Left ventricle myocardium superior (tissue), 1 donor: ENCODE measurements at places on chromosomes 7 and 10.

DNA sequence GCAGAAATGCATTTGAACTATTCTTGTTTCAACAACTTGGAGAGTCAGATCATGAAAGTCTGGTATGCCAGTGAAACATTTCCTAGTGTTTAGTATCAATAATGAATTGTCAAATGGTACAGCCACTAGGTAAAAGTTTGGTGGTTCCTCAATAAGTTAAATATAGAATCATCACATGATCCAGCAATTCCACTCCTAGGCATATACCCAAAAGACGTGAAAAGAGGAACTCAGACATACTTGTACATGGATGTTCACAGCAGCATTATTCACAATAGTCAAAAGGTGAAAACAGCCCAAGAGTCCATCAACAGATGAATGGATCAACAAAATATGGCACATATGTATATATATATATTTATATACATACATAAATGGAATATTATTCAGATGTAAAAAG lies 67.0 kb upstream of the HPS1 start:
- DNase-seq, result no peak

DNA sequence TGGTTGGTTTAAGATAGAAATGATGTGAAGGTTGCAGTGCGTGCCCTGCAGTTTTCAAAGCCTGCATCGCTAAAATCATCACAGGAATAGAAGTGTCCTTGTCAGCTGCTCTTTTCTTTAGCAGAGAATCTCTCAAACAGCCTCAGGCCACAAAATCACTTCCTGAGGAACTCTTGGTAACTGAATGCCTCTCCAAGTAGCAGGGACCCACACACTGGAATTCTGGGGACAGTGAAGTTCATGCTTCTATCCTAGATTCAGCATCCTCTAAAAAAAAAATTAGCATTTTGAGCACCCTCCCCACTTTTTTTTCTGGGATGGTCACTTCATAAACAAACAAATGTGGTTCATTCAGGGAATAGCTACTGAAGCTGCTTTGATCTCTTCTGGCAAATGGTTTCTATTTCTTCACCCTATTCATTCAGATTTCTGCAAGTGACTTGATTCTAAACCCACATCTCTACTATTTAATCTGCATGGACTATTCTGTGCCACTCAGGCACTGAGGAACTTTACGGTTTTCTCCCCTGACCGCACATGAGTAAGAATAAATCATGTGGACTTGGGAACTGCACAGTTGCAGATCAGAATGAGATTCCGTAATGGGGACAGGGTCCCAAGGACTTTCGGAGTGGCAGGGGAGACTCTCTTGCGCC lies 306.9 kb downstream of the FRMD4A start:
- no peak for DNase-seq

DNA sequence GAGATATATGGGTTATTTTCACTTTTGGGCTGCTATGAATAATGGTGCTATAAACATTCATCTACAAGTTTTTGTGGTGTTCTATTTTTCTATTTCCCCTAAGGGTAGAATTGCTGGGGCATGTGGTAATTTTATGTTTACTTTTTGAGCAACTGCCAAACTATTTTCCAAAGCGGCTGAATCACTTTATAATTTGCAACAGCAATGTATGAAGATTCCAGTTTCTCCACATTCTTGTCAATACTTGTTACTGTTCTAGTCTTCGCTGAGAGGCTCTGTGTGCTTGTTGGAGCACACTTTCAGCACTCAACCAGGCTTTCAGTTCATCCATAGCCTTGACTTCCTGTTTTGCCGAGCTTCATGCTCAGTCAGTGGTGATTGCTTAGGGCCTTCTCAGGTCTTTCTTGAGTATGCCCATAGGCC lies 39.0 kb downstream of the ADK start:
- DNase-seq, result no peak

DNA sequence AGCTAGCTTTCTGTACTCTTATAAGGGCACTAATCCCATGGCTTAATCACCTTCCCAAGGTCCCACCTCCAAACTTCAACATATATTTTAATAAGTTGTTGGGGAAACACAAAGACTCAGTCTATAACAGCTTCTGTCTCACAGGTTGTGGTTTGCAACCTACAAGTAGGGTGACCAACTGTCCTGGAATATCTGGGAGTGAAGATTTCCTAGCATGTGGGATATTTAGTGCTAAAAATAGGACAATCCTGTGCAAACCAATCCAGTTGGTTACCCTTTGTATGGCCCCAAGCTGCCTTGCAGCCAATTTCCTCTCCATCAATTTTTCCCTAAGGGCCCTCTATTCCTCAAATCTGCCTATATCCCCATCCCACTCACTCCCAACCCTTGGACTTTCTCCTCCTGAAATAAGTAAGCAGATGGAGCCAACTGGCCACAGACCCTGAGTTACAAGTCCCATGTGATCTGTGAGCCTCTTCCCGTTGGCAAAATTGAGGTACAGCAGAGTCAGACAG lies 82.3 kb downstream of the FAM13C start:
- no peak for DNase-seq

DNA sequence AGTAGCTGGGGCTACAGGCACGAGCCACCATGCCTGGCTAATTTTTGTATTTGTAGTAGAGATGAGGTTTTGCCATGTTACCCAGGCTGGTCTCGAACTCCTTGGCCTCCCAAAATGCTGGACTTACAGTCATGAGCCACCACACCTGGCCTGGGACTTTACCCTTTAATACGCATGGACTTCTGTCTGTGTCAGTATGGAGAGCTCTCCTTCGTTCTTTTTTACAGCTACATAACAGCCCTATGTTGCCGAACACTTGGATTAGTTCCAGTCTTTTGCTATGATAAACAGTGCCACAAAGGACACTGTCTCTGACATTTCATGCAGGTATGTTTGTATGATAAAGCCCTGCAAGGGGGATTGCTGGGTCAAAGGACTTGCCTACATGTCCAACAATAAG lies 10.9 kb upstream of the OAT start:
- DNase-seq, result no peak

DNA sequence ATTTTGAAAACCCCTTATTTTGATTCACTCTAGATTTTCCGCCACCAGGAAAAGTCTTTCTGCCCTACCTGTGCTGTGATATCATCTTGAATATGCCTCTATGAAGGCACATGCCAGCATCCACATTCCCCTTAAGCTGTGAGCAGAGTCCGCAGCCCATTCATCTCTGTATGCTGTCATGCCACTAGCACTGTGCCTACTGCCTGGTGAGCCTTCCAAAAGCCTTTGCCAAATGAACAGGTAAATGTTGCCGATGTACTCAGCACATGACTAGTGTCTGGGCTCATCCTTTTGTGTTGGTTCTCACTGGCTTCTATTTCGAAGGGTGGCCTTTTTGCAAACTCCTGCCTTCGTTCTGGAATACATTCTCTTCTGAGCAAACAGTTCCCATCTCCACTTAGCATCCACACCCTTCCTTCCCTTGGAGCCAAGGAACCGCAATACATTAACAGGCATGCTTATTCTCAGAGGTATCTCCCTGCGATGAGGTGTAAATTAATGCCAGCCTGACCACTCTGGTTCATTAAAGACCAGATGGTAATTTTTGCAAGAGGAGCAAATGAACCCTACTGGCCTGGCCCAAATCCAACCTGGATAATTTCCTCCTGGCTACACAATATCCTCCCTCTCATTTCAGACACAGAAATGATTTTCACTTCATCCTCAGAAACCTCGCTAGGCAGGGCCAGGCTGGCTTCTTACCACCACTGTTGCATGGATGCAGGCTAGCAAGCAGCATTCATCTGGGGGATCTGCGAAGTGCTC lies 339.7 kb upstream of the NFE2L3 start:
- DNase-seq, result no peak

DNA sequence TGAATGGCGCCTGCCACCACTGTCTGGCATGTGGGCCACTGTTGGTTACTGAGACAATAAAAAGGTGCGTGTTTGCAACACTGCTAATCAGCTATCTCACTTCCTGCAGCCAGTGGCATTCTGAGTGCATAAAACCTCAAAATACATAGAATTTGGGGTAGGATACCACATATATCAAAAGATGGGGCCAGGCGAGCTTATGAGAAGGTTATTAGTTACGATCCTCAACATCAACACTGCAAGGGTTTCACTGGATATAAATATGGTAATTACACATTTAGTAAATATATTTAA lies 200.2 kb downstream of the WDR37 start:
- no peak for DNase-seq

DNA sequence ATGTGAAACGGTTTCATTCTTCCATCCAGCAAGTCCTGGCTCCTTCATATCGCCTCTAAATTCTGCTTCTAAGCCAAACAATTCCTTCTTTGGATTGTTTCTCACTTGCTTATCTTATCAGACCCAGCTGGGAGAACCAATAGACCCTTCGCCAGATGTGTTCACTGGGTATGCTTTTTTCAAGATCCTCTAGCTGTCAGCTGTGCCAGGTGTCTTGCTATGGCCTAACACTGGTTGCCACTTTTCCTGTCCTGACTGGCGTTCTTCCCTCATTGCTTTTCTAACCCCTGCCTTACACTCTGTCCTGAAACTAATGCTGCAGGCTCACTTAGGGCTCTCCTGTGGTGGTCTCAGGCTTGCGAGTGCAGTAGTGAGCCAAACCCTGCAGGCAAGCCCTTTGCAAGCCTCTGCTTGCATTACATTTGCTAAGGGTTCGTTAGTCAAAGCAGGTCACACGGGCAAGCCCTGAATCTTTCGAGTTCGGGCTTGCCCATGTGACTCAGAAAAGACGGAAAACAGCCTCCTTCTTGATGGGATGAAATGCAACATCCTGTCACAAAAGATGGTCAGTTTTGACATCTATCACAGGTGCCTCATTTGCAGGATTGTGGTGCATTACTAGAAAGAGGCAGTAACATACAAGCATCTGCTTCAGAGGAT lies 92.8 kb downstream of the VWC2 start:
- DNase-seq, result no peak

DNA sequence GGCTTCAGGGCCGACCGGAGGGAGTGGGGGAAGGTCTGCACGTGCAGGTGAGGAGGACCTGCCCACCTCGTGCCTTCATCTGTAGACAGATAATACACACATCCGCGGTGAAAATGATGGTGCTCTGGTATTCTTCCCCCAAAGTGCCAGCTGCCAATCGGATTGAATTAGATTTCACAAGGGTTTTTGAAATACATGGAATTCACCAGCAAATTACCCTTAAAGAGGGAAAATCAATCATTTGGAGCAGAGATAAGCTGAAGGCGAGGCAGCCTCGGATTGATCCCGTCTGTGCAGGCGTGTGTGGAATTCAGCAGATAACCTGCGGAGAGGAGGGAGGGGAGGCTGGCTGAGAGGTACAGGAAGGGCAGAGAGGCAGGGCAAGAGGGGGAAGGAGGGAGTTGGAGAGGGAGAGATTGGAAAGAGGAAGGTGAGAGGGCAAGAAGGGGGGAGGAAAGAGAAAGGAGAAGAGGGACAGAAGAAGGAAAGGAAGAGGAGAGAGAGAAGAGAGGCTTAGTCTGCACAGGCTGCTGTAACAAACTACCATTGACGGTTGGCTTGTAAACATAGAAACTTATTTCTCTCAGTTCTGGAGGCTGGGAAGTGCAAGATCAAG lies 84.2 kb downstream of the C10orf105 start:
- no peak for DNase-seq

DNA sequence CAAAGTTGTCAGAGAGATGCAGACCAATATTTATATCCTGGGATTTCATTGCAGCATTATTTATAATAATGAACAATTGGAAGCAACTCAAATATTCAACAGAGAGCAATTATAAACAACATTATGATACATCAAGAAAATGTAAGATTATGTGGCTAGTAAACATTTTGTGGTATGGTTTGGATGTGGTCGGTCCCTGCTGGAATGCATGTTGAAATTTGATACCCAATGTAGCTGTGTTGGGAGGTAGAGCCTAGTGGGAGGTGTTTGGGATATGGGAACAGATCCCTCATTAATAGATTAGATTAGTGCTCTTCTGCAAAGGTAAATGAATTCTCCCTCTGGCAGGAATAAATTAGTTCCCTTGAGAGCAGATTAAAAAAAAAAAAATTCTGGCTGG lies 350.9 kb downstream of the ANKRD30A start:
- no peak for DNase-seq

- no peak for DNase-seq
Measured at GRCh38 chr7:111852081-111852480, 289.8 kb upstream of the IMMP2L start.

- DNase-seq, result peak; percentile 30
Measured at GRCh38 chr7:38105874-38106483, 72.1 kb upstream of the STARD3NL start.

DNA sequence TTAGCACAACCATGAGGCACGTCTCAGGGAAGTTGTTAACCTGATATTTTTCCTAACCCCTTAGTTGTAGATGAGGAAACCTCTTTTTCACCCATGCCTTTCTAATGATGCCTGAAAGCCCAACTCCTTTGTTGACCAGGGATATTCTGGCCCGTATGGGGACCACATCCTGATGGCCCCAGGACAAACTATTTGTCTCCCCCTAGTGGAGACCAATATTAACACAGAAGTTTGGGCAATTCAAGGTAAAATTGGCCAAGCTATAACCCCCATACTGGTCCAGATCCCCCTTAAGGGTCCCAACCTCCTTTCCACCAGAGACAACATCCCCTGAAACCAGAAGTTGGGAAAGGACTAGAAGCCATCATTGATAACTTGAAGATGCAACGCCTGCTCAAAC lies 893.3 kb downstream of the SORCS1 start:
- no peak for DNase-seq

DNA sequence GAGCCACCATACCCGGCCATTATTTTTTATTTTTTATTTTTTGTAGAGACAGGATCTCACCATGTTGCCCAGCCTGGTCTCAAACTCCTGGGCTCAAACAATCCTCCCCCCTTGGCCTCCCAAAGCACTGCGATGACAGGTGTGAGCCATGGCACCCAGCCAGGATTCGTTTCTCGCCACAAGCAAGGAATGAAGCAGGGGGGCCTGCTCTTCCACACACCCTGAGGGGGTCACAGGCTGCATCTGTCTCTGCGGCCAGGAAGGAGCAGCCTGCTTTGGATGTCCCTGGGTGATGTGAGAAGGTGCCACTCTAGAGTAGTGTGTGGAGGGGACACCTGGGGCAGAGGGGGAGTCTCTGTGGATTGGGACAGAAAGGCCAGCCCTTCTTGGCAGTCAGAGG lies 61.3 kb upstream of the TNRC18 start:
- no peak for DNase-seq

DNA sequence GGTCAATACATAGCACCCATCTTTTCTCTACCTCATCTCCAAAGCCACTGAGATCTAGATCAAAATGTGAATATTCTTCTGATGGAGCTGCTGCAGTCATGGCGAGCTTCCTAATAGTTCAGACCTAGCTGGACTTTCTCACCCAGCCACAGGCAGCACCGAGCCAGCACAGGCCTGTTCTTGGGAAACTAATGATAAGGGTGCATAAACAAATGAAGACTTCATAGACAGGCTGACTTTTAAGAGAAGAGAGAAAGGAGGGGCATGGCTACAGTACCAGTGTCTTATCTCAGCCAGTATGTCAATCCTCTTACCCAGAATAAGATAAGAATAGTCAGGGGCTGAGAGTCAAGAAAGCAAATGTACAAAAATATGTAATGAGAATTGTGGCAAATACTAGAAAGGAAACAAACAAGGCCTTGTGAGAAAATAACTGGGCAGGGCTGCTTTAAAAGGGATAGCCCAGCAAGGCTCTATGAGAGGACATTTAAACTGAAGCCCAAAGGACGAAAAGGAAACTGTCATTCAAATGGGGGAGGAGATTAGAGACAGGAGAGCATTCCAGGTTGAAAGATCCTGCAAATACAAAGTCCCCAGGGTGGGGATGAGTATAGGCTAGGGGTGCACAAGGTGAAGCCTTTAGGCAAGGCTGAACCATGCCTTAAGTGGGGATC lies 21.8 kb upstream of the CDK14 start:
- DNase-seq, result peak; percentile 69

GRCh38 chr10:109956454-109957091 lies 33.3 kb upstream of the XPNPEP1 start:
- no peak for DNase-seq

- no peak for DNase-seq
Measured at GRCh38 chr10:100697070-100697469, 48.3 kb upstream of the PAX2 start.
